AML-193 (cell line): ENCODE measurements at places on chromosomes 2 and 18.

- DNase-seq: no peak
Measured at GRCh38 chr2:201403880-201404279, 46.7 kb upstream of the FLACC1 start.

DNA sequence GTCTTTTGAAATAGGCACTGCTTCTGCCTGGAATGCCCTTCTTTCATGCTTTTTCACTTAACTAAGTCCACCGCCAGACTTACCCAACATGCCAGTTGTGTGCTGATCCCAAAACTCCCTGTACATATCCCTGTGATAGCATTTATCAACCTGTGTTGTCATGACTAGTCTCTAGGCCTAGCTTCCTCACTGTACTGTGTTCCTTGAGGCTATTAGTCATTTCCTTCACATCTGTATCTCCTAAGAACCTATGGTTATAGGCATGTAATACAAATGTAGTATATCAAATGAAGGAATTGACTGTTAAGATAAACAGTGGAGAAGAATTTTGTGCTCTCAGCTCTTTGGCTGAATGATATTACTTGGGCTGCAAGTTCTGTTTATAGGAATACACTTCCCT lies 184.3 kb downstream of the CYRIA start:
- DNase-seq: no peak

GRCh38 chr18:7848054-7848412 lies 280.9 kb downstream of the PTPRM start:
- no peak for DNase-seq

DNA sequence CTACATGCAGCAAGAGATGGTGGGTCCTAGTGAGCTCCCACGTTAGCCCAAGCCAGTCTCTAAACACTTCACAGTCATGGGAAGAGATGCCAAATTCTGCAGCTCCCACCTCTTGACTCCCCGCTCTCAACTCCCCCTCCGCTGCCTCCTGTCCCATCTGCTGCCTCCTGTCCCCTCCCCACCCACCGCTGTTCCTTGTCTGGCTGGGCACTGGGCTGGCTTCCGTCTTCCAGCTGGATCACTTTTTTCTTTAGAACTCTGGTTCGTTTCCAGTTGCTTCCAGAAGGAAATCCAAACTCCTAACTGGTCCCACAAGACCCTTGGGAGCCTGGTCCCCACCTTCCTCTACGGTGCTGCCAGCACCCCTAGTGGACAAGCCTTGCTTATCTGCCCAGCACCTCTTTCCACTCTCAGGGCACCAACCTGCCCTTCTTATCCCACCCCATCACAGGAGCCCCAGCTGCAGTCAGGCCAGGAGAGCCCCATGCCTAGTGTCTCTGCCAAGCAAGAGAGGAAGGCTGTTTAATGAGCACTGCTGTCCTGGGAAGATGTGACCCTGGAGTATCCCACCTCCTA lies 12.1 kb upstream of the TWIST2 start:
- DNase-seq: no peak

DNA sequence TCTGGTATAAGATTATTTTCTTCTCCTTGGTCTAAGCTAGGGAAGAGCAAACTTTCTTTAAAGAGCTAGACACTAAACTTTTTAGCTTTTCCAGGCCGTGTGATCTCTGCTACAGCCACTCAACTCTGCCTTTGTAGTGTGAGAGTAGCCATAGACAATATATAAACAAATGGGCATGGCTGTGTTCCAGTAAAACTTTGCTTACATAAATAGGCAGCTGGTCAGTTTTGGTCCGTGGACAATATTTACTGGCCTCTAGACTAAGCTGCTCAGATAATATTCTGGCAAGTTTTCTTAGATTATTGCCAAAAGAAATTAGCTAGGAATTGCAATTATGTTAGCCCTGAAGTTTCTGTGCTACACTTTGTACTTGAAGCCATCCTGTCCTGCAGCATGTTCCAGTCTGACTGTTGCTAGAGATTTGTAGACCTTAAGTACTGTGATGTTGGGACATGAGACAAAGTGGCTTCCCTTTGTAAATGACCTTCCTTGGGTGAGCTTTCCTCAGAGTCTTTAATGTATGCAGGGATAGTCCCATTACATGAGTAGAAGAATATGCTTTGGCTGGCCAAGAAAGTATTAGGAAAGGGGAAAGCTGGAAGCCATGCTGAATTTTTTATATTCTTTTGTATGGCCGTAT lies 126.9 kb downstream of the SOX11 start:
- DNase-seq: no peak
